ENCODE measurements at places on chromosomes 1 and 21.

GRCh38 chr1:212458817-212459216 lies 26.1 kb downstream of the NENF start:
- no peak for DNase-seq

DNA sequence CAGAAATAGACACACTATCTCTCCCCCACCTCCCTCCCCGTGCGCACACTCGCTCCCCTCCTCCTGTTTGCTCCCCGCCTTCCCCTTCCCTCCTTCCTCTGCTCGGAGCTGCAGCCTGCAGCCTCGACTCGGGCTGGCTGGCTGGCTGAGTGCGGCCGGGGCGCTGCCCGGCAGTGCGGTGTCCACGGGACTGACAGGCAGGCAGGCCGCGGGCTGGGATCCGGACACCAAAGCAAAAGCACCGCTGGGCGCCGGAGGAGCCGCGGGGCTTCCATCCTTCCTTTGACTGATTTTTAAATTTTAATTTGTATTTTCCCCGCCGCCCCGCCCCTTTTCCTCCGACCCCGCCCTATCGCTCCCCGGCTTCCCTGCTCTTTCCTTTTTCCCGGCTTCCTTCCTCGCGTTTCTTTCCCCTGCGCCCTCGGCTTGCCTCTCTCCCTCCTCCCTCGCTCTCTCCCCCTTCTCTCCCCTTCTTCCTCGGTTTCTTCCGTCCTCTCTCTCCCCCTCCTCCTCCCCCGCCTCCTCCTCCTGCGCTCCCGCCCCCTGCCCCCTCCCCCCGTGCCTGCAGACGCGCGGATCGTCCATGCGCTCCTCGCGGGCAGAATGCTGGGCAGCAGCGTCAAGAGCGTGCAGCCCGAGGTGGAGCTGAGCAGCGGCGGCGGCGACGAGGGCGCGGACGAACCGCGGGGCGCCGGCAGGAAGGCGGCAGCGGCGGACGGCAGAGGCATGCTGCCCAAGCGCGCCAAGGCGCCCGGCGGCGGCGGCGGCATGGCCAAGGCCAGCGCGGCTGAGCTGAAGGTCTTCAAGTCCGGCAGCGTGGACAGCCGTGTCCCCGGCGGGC lies 109.4 kb downstream of the NAV1 start:
- no peak for DNase-seq

- no peak for DNase-seq
These were observed 102.3 kb upstream of the FGGY start for GRCh38 chr1:59194621-59195020.

GRCh38 chr1:170640581-170640980 lies 23.4 kb upstream of the PRRX1 start:
- no peak for DNase-seq

DNA sequence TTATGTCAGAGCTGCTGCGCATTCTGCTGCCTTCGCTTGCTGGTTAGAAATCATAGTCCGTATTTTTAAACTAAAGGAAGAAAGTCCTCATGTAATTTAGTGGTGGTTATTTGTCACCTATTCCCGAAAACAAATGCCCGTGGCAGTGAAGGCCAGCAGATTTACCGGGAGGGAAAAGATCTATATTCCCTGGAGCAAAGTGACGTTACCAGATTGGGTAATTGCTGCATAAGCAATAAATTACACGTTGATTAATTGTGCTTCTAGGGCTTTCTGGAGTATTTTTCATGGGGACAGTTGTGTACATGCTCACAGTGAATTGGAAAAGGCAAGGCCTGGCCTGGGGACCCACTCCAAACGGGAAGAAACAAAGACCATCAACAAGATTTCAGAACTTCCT lies 298.7 kb downstream of the NPHP4 start:
- no peak for DNase-seq

- no peak for DNase-seq
These were observed 88.7 kb downstream of the PLPP3 start for GRCh38 chr1:56490619-56491018.

- no peak for DNase-seq
These were observed 363.1 kb upstream of the ADGRL2 start for GRCh38 chr1:81437649-81438048.

- DNase-seq = no peak
These were observed 119.5 kb downstream of the MAB21L3 start for GRCh38 chr1:116230712-116231111.

DNA sequence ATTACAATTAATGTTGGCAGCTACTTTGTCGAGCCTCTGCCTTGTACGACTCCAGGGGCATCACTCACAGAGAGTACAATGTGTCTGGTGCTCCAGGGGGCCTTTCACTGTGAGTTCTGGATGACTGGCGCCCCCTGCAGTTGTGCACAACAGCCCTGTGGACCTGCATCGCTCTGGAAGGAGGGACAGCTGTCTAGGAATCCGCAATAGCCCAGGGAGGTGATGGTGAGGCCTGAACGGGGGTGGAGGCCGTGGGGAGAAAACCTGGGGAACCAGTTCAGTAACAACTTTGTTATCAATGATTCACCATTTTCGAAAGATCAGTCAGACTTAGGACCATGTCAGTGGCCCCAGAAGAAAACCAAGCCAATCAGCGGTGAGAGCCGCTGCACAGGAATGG lies 189.1 kb downstream of the KAZN start:
- DNase-seq = no peak

DNA sequence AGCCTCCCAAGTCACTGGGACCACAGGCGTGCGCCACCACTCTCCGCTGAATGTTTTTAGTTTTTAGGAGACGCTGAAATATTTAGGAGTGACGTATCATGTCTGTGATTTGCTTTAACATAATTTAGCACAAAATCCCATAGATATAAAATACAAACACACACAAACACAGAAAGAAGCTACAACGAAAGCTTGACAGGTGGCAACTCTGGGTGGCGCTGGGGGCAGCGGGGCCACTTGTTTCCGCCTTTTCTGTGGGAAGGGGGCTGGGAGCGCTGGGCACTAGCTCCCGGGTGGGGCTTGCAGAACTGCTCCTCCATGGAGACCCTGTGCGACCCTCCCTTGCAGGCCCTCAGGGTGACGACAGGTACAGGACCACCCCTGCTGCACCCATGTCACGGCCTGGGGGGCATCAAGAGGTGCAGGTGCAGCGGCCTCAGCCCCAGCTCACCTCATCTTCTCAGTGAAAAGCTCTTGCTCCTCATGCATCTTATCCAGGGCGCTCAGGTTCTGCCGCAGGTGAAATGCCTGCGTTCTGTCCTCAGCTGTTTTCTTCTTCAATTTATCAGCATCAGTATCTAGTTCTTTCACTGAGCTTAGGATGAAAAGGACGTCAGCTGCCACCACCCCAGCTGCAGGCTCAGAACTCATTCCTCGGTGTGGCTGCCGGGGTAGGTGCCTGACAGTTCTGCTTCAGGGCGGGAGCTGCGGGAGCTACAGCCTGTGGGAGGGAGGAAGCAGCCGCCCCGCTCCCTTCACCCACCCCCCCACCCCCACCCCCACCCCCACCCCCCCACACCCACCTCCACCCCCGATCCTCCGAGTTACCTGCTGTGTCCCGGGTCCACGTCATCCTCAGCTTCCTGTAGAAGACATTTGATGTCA lies 15.3 kb downstream of the CFAP74 start:
- no peak for DNase-seq

GRCh38 chr1:52978045-52978444 lies 51.0 kb downstream of the SCP2 start:
- DNase-seq = no peak

DNA sequence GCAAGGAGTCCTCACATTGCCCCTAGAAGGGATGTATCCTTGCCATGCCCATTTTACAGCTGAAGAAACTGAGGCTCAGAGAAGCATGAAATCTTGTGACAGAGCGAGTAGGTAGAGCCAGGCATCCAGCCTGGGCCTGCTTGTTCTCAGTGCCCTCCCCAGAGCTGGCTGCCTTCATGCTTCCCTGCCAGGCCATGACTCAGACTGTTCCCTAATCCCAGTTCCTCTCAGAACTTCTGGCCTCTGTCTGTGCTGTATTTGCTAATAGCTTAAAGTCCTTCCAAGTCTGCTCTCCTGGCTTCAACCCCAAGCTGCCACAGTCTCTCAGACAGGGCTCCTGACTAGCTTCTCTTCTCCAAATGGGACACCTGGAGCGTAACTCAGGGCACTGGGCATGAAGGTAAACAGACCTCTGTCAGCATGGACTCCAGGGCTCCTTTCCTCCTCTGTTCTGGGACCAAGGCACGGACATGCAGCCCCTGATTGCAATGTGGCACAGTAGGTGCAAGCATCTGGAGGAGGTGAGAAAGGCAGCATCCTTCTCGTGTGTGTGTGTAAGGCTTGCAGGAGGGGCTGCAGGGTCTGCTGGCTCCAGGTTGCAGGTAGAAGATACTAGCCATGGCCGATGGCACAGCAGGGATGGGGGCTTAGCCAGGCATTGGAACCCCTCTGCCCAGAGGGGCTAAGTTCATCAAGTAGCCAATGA lies 122.7 kb downstream of the HMGB4 start:
- DNase-seq = no peak

GRCh38 chr1:52253421-52253820 lies 111.5 kb downstream of the ZFYVE9 start:
- DNase-seq = no peak

DNA sequence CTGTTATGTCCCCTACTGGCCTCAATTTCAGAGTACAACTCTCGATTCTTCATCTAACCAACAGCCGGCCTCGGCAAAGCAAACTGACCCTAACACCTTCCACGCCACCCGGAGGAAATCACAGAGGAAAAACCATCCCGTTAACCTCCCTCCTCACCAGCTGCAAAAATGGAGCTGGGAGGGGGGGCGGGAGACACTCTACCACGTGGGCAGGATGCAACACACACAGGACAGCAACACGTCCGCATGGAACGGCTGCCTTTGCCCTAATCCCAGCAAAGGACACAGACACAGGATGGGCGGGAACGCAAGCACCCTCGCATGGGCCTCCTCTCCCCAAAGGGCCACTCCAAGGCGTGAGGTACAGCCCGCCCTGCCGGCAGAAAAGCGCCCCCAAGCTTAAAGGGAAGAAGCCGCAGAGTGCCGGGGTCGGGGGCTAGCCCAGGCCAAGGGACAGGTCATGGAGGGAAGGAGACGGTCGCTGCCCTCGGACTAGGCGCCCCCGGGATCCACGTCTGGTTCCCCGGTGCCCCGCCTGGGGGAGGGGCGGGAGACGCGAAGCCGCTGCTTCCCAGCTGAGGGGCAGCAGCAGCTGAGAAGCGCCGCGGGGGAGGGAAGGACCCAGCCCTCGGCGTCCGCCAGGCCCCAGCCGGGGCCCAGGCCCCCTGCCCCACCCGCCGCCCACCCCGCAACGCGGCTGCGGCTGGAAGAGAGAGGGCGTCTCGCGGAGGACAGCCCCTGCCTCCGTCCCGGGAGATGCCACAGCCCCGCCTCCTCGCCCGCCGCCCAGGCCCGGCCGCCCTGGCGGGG lies 590 bp downstream of the FOXJ3 start:
- DNase-seq = peak; percentile 8

DNA sequence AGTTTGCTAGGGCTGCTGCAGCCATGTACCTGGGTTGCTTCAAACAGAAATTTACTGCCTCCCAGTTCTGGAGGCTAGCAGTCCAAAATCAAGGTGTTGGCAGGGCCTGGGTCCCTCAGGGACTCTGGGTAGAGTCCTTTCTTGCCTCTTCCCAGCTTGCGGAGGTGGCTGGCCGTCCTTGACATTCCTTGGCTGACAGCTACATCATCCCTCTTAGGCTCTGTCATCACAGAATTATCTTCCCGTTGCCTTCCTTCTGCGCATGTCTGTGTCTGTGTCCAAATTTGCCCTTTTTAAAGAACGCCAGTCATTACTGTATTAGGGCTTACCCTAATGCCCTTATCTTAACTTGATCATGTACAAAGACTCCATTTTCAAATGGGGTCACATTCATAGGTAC lies 37.6 kb upstream of the PGBD5 start:
- DNase-seq = no peak

GRCh38 chr1:184027826-184028695 lies 9.5 kb downstream of the COLGALT2 start:
- DNase-seq = no peak

GRCh38 chr1:226444901-226445300 lies 37.0 kb upstream of the PARP1 start:
- no peak for DNase-seq

DNA sequence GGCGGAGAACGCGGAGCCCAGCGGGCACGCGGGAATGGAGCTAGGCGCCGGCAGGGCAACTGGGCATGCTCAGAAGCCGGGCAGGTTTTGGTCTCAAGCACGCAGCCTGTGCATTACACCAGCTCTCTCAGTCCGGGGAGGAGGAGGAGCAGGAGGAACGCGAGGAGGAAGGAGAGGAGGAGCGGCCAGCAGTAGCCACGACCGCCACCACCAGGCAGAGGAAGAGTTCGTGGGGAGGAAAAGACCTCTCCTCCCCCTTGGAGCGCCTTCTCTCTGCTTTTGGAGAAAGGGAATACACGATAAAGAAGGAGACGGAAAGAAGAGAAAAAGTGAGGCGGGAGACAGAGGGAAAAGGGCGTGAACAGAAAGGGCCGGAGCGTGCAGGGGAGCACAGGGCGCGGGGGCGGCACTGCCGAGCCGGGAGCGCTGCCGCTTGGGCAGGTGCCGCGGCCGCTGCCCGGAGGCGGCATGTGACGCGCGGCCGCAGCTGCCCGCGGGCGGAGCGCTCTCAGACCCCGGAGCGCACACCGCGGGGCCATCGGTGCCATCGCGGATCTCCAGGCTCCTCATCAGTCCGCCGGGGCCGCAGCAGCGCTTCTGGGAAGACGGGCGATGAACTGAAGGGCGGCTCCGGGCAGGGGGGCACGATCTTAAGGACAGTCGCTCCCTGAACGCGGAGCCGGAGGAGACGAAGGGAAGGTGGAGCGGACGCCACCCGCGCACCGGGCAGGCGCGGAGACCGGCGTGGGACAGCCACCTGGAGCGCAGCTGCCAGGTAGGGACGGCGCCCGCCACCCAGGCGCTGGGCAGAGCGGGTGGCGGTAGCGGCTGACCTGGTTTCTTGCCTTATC lies at the start of gene CHRM3:
Gene CHRM3 (plus strand): TSS at position 116 of the 851 bp plus-strand sequence. CDS start 520,884 bp downstream, outside the sequence.
- no peak for DNase-seq

DNA sequence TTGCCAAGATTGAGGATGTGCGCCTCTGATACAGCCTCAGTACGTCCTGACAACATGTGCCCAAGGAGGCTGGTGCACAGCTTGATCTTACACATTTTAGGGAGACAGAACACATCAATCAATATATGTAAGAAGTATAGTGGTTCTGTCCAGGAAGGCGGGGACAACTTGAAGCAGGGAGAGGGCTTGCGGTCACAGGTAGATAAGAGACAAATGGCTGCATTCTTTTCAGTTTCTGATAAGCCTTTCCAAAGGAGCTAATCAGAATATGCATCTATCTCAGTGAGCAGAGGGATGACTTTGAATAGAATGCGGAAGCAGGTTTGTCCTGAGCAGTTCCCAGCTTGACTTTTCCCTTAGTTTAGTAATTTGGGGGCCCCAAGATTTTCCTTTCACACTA lies 10.2 kb downstream of the DHCR24 start:
- no peak for DNase-seq

GRCh38 chr1:36123356-36123755 lies 1.7 kb downstream of the COL8A2 start:
- DNase-seq = no peak

DNA sequence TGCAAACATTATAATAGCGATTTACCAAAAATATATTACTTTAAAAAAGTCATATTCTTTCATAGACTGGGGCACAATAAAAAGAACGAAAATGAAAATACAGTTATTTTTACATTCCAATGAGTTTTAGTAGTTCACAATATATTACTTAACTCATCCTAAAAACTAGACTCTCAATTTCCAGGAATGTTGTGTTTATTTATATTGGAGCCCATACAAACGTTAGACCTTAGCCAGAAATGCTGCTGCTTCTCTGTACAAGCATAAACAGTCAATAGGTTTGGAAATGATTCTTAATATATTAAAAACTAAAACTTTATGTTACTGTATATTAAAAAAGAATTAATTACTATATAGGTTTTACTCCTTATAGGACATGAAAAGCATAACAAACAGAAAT lies 302.3 kb downstream of the BRINP3 start:
- DNase-seq = no peak

All from stimulated activated CD8-positive, alpha-beta memory T cell treated with anti-CD3 and anti-CD28 coated beads, Interleukin-4, amount 100 ng/mL, for 4 hours (primary cell).